ENCODE measurements at places on chromosomes 3 and 15. TPM values are rescaled to one million over a fixed set of nuclear protein-coding genes. Genes with fewer than 3 reads are reported as not detected.

GRCh38 chr3:133443649-133444422, 44.0 kb downstream of the BFSP2 start:
- no peak for DNase-seq

- no peak for DNase-seq
Observed at GRCh38 chr3:75129101-75129500, 514.6 kb upstream of the CNTN3 start.

- DNase-seq: no peak
Observed at GRCh38 chr3:114721864-114722263, 425.2 kb downstream of the ZBTB20 start.

DNA sequence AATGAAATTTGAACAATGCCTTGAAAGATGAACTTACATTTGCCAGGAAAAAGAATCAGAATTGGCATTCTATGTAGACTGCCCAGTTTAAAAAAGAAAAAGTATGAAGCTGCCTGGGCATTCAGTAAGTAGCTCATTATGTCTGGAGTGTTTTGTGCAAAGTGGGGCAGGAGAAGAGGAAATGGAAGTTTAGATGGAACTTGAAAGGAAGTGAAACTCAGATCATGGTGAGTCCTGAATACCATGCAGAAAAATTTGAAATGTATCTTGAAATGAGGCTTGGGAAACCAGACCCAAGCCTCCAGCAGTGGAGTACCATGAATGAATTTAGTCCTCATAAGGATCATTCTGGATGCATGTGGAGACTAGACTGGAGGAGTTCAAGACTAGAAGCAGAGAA, 4.8 kb upstream of the MORC1 start:
- no peak for DNase-seq

The BUB1B gene
- total RNA-seq: 83.2 TPM

The TM6SF1 gene
- 0.96 TPM for total RNA-seq
